ENCODE measurements at places on chromosomes 2 and 18. TPM values are rescaled to one million over a fixed set of nuclear protein-coding genes. Genes with fewer than 3 reads are reported as not detected.

The ANKRD30BL gene
- not detected for total RNA-seq

The SLC14A1 gene
- 3.8 TPM for total RNA-seq

The BOLL gene
- not detected for total RNA-seq

The SLC23A3 gene
- total RNA-seq: 2.2 TPM

The NT5DC4 gene
- not detected for total RNA-seq

The SPATS2L gene
- 45.5 TPM for total RNA-seq

The MC2R gene
- not detected for total RNA-seq

The UNC80 gene
- not detected for total RNA-seq

The MOGAT1 gene
- total RNA-seq: not detected

The RNF152 gene
- total RNA-seq: not detected

The IL36RN gene
- not detected for total RNA-seq

DNA sequence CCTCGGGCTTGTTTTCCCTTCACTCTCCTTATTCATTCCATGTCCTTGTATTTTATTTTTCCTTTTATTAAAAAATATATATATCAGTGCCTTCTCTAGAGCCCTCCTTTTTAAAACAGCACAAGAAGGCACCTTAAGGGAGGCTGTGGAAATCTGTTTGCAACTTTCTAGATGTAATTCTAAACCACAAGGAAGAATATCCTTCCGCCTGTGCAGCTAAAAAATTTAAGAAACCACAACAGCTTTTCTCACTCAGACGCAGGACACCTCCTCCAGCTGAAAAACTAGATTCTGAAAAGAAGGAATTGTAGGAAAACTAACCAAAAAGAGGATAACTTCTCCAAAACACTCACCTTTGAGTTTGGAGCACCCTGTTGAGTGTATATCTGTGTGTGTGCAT is 142.2 kb downstream of the BCL11A start:
- H3K27ac ChIP-seq: no peak overlapping the region
- H3K4me1 ChIP-seq: peaks cover 3% of the 10 kb centered on the region
- no peak overlapping the region for H3K4me3 ChIP-seq
- H3K27me3 ChIP-seq: peaks cover 6% of the 10 kb centered on the region
- H3K36me3 ChIP-seq: no peaks in the 10 kb centered on the region

- no peak overlapping the region for H3K4me3 ChIP-seq
- DNase-seq: no peak
- no peaks in the 10 kb centered on the region for H3K36me3 ChIP-seq
- no peaks in the 10 kb centered on the region for H3K4me1 ChIP-seq
Measured at GRCh38 chr2:66794551-66794950, 359.6 kb downstream of the MEIS1 start.

DNA sequence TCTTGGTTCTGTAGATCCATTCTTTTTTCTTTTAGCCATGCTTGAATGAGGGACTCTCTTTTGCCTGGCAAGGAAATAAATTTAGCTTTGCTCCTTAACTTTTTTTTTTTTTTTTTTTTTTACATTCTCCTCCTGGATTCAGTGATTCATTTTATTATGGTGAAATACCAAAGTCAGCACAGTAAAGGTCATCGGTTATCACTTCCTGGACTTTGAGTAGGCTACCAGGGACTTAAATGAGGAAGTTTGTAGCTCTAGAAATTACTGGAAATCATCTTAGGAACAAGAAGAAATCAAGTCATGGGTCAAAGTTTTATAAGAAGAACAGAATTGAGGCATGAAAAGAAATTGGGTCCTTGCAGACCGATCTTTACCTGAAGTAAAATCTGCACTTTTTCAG is 75.0 kb downstream of the SOCS6 start:
- no peak overlapping the region for H3K27ac ChIP-seq
- no peak overlapping the region for H3K4me3 ChIP-seq
- H3K4me1 ChIP-seq: no peaks in the 10 kb centered on the region
- no peaks in the 10 kb centered on the region for H3K27me3 ChIP-seq
- no peaks in the 10 kb centered on the region for H3K36me3 ChIP-seq
- no peak for DNase-seq

DNA sequence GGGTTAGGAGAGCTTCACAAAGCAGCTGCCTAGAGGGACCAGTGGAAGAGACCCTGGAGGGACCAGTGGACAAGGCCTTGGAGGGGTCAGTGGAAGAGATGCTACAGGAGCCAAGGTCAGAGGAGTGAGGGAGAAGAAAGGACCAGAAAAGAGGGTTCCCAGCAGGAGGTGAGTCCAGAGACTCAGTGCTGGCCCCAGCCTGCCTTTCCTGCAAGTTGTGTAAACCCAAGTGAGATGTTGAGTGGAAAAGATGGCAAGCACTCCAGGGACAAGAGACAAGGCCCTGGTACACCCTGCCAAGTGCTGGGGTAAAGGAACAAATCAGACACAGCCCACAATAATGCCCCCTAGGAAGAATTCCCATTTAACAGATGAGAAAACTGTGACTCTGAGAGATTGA is 94.4 kb downstream of the TTC32 start:
- H3K27me3 ChIP-seq: peaks cover 5% of the 10 kb centered on the region
- no peaks in the 10 kb centered on the region for H3K4me1 ChIP-seq
- no peak overlapping the region for H3K4me3 ChIP-seq
- no peaks in the 10 kb centered on the region for H3K36me3 ChIP-seq

GRCh38 chr18:70454704-70455322 is 166.0 kb downstream of the SOCS6 start:
- no peaks in the 10 kb centered on the region for H3K4me1 ChIP-seq
- peak; percentile 52 for DNase-seq
- no peaks in the 10 kb centered on the region for H3K36me3 ChIP-seq
- no peaks in the 10 kb centered on the region for H3K27me3 ChIP-seq
- H3K4me3 ChIP-seq: no peak overlapping the region

- H3K4me1 ChIP-seq: no peaks in the 10 kb centered on the region
- no peak overlapping the region for H3K27ac ChIP-seq
- H3K27me3 ChIP-seq: no peaks in the 10 kb centered on the region
Measured at GRCh38 chr2:2871480-2872308, 505.9 kb downstream of the EIPR1 start.

DNA sequence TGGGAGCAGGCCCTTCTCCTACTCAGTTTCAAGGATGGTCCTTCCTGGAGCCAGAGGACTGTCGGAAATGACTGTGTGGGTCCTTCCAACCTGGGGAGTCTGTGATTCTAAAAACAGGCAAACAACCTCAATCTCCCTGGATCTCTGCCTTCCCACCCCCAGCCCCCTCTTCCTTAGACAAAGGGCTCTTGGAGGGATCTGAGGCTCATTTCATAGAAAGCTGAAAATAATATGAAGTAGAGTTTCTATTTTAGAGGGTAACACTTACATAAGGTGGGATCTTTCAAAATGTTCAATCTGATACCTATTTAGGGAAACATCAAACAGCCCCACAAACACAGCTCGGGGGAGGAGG is 69.4 kb downstream of the RHOB start:
- no peak for DNase-seq
- peaks cover 5% of the 10 kb centered on the region for H3K4me1 ChIP-seq
- no peak overlapping the region for H3K27ac ChIP-seq
- no peaks in the 10 kb centered on the region for H3K36me3 ChIP-seq
- H3K27me3 ChIP-seq: no peaks in the 10 kb centered on the region

DNA sequence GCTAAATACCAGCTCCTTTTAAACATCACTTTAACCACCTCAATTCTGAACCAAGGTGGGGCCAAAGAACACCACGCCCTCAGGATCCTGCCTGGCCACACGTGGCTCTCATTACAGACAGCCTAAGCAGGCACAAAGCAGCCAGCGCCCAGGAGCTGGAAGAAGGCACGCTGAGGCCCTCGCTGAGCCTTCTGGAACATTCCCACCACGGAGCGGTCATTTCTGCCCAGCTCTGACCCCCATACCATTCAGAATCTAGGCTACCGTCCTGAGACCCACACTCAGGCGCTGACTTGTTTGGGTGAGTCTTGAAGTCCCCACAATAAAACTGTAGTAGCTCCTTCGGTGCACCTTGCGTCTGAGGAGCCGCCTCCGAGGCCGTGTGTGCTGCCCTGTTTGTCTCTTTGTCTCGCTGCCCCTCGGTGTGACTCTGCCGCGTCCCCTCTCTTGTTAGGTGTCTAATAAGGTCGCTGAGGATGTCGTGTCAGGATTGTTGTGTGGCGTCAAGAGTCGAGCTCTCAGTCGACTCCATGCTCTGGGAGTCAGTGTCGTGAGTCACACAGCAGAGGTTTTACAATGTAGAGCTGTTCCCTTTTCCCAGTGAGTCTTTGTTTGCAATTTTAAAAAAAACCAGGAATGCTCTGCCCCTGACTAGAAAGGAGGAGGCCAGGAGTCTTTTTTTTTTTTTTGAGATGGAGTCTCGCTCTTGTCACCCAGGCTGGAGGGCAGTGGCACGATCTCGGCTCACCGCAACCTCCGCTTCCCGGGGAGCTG is 242.4 kb downstream of the KLHL29 start:
- H3K27ac ChIP-seq: peak overlapping the region; percentile 29
- DNase-seq: no peak
- no peaks in the 10 kb centered on the region for H3K36me3 ChIP-seq
- H3K4me1 ChIP-seq: no peaks in the 10 kb centered on the region
- no peak overlapping the region for H3K4me3 ChIP-seq

- no peak overlapping the region for H3K27ac ChIP-seq
- no peaks in the 10 kb centered on the region for H3K4me1 ChIP-seq
- no peak overlapping the region for H3K4me3 ChIP-seq
- H3K36me3 ChIP-seq: no peaks in the 10 kb centered on the region
Measured at GRCh38 chr18:73668051-73668450, 479.6 kb downstream of the FBXO15 start.

DNA sequence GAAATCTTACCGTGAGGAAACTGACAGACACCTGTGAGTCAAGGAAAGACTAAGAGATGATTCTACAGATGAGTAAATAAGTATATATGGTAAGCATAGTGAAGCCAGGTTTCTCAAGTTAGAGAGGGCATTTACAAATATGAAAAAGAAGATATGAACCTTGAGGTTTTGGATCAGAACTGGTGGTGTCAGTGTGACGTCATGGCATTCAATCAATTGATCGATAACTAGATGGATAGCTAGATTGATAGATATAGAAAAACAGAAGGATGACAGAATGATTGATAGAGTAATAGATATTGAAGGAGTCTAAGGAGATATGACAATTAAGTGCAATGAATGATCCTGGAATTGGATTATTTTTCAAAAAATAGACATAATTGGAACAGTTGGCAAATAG is 350.2 kb upstream of the MC4R start:
- no peak for DNase-seq
- no peaks in the 10 kb centered on the region for H3K27me3 ChIP-seq
- H3K4me1 ChIP-seq: no peaks in the 10 kb centered on the region
- no peak overlapping the region for H3K27ac ChIP-seq
- H3K4me3 ChIP-seq: no peak overlapping the region

- no peaks in the 10 kb centered on the region for H3K36me3 ChIP-seq
- H3K27me3 ChIP-seq: no peaks in the 10 kb centered on the region
- H3K4me3 ChIP-seq: no peak overlapping the region
- no peak for DNase-seq
- no peaks in the 10 kb centered on the region for H3K4me1 ChIP-seq
Measured at GRCh38 chr2:228599781-228600180, 418.3 kb upstream of the SPHKAP start.
